ENCODE measurements at places on chromosomes 12 and 14.

GRCh38 chr14:22387776-22388241 lies 201.2 kb downstream of the DAD1 start:
- DNase-seq: no peak

GRCh38 chr12:102816816-102817434 lies 100.1 kb downstream of the PAH start:
- no peak for DNase-seq

GRCh38 chr14:65366802-65367565 lies 45.5 kb upstream of the FUT8 start:
- DNase-seq: no peak

DNA sequence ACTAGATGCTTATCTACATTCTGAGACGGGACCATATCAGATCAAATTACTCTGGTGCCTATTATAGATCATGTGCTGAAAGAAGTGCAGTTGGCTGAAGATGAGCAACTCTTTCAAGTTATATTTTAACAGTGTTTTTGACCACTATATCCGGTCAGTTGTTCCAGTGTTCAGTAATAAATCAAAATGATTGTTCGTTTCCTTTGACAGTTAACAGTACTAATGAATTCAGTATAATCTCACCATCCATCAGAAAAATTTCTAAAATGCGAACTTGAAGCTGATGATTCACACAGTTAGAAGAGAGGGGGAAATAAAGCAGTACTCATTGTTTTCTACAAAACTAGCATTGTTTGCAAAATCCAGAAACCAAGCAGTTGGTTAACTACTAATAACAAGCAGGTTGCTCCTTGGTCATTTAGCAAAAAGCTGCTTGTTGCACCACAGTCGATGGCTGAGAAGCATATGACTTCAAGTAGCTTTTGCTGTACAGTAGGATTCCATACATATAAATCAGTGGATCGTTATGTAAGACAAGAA lies 2.3 kb downstream of the RPS6KA5 start:
- no peak for DNase-seq

DNA sequence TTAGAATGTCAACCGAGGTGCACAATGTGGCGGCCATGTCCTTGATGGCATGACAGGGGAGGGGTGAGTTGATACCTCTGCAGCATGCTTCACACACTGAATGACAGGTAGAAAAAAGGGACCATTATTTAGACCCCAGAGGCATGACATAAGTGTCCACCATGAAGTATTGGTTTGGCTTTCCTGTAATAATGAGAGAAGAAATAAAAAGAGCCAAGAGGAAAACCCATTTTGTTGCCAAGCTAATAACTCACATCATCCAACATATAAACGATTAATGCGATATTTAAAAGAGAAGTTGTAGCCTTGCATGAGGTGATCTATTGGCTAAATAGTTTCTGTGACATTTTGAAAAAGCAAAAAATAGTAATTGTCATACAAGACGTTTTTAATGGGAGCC lies 343.4 kb downstream of the LRIG3 start:
- DNase-seq: no peak

DNA sequence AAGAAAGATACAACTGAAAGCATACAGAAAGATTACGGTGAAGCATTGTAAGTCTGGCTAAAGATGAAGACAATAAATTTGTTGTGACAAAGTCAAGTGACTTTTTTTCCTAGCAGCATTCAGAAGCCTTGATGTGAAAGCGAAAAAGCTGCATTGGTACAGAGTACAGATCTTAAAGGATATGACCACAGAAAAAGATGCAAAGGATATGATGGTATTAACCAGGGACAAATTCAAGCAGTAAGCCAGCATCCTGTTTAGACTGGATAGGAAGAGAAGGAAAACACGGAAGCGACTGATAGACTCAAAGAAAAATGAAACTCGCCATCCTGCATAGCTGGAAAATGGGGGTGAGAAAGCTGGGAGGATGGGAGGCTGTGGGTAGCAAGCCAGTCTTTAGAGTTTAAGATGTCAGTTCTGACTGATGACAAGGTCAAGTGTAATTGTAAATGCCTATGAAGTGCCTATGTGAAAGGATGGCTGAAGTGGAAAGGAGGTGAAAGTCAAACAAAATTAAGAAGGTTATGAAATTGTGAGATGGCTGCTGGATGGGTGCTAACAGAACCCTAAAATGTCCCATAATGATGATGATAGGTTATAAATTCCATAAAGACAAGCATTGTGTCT lies 92.4 kb downstream of the PHLDA1 start:
- no peak for DNase-seq

- no peak for DNase-seq
These were observed 22.8 kb downstream of the UTP20 start for GRCh38 chr12:101302741-101303140.

DNA sequence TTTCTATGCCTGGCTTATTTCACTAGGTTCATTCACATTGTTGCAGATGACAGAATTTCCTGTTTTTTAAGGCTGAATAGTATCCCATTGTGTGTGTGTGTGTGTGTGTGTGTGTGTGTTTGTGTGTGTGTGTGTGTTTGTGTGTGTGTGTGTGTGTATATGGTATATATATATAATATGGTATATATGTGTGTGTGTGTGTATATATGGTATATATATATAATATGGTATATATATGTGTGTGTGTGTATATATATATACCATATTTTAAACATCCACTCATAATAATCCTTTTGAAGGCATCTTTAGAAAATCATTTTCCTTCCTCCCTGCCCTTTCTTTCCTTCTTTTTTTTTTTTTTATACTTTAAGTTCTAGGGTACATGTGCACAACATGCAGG lies 5.0 kb upstream of the CCDC198 start:
- DNase-seq: no peak

- no peak for DNase-seq
These were observed 18.5 kb upstream of the DHRS7 start for GRCh38 chr14:60183741-60184140.

DNA sequence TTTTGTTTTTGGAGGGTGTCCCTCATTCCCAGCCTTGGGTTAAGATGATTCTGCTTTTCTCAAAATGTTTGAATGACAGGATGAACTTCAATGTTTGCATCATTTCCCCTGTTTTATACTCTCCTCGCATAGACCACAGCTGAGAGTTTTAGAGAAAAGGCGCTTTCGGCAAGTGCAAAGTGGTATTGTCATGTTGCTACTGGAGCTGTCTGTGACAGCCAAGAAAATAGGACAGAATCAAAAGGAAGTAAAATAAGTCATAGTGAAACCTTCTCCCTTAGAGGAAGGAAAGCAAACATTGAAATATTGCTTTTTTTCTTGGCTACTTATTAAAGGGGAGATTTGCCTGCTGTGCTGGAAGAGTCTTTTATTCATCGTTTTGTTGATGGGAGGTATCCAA lies 33.5 kb upstream of the ARHGAP5 start:
- no peak for DNase-seq

DNA sequence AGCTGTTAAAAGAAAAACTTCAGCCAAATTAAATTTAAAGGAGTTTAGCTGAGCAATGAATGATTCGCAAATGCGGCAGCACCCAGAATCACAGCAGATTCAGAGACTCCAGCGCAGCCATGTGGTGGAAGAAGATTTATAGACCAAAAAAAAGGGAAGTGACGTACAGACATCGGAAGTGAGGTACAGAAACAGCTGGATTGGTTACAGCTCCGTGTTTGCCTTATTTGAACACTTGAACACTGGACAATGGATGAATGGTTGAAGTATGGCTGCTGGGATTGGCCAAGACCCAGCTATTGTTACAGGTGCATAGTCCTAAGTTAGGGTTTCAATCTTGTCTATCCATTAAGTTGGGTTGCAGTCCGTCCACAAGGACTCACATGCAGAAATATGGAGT lies 42.6 kb downstream of the GALNT8 start:
- DNase-seq: no peak

DNA sequence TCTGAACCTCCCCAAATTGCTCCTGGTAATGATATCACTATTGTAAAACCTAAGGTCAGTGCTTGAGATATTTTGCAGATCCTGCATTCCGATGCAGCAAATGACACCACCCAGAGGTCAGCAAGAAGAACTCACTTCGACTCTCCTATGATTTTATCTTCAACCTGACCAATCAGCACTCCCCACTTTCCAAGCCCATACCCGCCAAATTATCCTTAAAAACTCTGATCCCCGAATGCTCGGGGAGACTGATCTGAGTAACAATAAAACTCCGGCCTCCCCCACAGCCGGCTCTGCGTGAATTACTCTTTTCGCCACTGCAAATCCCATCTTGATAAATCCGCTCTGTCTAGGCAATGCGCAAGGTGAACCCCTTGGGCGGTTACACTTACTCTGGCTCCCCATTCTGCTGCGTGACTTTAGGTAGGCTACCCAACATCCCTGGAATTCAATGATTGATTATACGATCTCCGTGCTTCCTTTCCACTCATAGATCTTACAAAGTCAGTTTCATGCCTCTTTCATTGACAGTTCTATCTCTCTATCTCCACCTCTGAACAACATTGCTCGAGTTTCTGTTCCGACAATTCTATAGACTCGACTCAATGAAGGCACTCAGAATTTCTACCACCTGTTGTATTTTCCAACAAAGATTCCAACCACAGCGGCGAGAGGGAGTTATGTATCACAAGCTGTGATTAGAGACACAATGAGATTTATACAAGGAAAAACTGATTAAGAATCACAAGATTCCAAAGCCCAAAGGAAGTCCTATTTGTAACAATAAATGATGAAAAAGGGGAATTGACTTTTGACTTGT lies 939 bp downstream of the NPC2 start:
- no peak for DNase-seq

All from occipital lobe (tissue), 3 donors.